ENCODE measurements at places on chromosomes 1 and 21. TPM values are rescaled to one million over a fixed set of nuclear protein-coding genes. Genes with fewer than 3 reads are reported as not detected.

DNA sequence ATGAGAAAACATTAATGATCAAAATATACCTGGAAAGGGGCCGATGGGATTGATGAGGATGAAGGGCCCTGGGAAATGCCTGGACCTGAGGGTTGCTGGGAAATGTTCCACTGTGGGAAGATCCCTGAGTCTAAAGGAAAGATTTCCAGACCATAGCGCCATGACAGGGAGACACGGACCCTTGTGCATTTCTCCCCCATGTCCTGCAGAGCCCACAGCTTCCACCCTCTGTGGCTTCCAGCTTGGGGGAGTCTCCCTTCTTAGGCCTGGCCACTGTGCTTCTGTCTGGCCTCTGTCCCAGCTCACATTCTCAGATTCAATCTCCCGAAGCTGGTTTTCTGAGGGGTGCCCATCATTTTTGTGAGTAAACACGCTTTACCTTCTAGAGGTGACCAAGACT lies 1.0 kb upstream of the PRAMEF12 start:
- no peak for DNase-seq

DNA sequence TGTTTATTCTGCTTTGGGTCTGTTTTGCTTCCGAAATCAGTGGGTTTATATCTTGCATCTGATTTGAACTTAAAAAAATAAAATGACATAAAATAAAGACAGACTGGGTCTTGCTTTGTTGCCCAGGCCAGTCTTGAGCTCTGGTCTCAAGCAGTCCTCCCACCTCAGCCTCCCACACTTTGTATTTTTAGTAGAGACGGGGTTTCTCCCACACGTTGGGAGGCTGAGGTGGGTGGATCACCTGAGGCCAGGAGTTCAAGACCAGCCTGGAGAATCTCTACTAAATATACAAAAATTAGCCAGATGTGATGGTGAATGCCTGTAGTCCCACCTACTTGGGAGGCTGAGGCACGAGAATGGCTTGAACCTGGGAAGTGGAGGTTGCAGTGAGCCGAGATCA lies 5.9 kb downstream of the ZYG11A start:
- no peak for DNase-seq

GRCh38 chr1:150507912-150508864 lies at the start of gene ECM1:
Gene ECM1 (plus strand): TSS chr1:150508109. CDS start chr1:150508210, 101 bp downstream.
- DNase-seq, result peak; percentile 73

ATP6V1G3 gene
- total RNA-seq, result not detected

- no peak for DNase-seq
These were observed 153.1 kb downstream of the PSMG1 start for GRCh38 chr21:39029900-39030884.

TMEM125 gene
- 0.41 TPM for total RNA-seq

DNA sequence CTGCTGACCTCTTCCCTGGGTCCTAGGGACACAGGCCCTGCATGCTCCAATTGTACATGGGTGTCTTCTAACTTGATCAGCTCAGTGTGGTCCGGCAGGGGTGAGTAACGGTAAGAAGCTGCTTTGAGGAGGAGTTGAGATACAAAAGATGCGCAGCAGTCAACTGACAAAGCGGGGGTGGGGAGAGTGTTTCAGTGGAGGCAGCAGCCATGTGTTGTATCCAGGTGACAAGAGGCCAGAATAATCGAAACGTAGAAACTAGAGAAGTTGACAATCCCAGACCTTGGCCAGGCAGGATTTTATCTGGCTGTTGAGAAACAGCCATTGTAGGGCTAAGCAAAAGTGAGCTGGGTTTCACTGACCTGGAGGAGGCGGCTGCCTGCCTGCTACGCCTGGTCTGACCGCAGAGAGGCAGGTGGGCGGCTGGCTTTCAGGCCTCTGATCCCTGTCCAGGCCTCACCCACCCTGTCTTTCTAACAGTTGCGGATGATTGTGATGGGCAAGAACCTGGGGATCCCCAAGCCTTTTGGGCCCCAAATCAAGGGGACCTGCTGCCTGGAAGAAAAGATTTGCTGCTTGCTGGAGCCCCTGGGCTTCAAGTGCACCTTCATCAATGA lies 28.8 kb downstream of the PADI6 start:
- no peak for DNase-seq

DNA sequence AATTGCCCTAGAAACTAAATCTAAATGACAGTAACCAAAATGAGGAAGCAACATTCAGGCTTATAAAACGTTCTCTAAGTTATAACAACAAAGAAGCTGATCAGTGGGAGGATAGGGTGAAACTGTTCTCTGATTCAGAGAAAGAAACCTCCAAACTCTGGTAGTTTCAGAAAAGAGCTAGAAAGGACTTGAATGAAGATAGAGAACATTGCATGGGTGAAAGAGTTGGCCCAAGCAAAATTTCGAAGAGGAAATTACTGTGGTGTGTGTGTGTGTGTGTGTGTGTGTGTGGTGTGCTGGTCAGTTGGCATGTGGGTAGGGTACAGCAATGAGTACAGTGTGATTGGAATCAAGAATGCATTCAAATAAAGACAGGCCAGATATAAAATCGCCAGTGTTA lies 16.5 kb upstream of the SPAG17 start:
- no peak for DNase-seq

NPHS2 gene
- not detected for total RNA-seq

TAS1R1 gene
- not detected for total RNA-seq

GRCh38 chr21:36741506-36741905 lies 42.6 kb downstream of the SIM2 start:
- DNase-seq, result no peak

ZBTB8A gene
- total RNA-seq, result 3.0 TPM

SNAPIN gene
- total RNA-seq, result 45.3 TPM

DNA sequence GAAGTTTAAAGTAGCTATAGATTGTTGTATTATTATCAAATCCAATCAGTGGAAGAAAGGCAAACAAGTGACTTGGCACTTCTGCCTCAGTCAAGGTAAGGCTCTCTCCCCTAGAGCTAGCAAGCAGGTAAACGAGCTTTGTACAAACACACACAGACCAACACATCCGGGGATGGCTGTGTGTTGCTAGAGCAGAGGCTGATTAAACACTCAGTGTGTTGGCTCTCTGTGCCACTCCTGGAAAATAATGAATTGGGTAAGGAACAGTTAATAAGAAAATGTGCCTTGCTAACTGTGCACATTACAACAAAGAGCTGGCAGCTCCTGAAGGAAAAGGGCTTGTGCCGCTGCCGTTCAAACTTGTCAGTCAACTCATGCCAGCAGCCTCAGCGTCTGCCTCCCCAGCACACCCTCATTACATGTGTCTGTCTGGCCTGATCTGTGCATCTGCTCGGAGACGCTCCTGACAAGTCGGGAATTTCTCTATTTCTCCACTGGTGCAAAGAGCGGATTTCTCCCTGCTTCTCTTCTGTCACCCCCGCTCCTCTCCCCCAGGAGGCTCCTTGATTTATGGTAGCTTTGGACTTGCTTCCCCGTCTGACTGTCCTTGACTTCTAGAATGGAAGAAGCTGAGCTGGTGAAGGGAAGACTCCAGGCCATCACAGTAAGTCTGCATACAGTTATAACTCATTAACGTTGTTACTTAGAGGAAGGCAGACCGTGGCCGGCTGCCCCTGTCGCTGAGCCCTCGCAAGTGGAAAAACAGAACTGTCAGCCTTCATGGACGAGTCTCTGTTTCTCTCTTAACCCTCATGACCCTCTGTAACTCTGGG lies at the start of gene PALMD:
TSS of gene PALMD (plus strand) at position 415 of the 833 bp plus-strand sequence. CDS start at position 620, 205 bp downstream.
- peak; percentile 74 for DNase-seq

Measured in left cardiac atrium (tissue), 4 donors.